Activated naive CD4-positive, alpha-beta T cell treated with anti-CD3 and anti-CD28 coated beads for 36 hours (primary cell): ENCODE measurements at places on chromosomes 4 and X.
A peak's percentile ranks its signal among the peaks of the same experiment; 100 is the strongest.

DNA sequence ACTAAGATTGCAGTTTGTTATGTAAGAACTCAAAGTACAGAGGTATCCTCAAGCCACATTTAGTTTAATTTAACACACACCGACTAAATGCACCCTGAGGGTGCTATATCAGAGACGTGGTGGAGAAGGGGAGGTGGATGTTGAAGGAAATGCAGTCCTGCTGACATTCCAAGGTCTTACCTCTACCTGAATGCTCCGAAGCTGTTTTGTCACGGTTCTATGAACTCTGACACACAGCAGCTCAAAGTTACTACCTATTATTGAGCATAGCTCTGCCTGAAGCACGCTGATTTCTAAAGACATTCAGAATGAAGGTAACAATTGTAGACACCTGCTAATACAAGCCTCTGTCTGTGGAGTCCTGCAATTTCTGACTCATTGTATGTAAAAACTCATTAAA is 6.7 kb downstream of the CC2D2A start:
- DNase-seq, result no peak

GRCh38 chrX:12309744-12310076 is 171.4 kb downstream of the FRMPD4 start:
- no peak for DNase-seq

- no peak for DNase-seq
These were observed 29.3 kb downstream of the PIGG start for GRCh38 chr4:528296-528695.

DNA sequence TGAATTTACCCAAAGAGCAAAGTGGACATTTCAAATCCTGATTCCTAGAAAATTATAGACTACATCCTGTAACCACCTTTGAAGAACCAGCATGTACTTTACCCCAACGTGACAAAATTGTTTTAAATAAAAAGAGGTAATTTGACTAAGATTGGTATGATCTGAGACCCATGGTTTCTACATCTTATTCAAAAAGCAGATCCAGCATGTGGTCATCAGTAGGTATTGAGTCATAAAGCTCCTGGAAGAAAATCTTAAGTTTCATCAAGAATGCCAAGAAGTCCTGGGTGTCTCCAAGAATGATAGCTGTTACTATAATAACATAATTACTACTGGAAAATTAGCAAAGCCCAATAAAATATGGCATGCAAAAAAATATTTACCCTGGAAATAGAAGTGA is 61.8 kb downstream of the NFKB1 start:
- no peak for DNase-seq

DNA sequence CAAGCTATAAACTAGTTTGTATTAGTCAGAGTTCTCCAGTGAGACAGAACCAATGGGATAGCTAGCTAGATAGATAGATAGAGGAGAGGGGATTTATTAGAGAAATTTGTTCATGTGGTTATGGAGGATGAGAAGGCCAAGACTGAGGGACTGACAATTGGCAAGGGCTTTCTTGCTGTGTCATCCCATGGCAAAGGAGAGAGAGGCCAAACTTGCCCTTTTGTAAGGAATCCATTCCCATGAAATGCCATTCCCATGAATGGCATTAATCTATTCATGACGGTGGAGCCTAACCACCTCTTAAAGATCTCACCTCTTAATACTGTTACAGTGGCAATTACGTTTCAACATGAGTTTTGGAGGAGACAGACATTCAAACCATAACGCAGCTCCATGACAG is 58.1 kb downstream of the LINC00632 start:
- DNase-seq, result no peak

GRCh38 chrX:30887721-30888120 is 1.3 kb downstream of the TAB3 start:
- DNase-seq, result peak; percentile 82

DNA sequence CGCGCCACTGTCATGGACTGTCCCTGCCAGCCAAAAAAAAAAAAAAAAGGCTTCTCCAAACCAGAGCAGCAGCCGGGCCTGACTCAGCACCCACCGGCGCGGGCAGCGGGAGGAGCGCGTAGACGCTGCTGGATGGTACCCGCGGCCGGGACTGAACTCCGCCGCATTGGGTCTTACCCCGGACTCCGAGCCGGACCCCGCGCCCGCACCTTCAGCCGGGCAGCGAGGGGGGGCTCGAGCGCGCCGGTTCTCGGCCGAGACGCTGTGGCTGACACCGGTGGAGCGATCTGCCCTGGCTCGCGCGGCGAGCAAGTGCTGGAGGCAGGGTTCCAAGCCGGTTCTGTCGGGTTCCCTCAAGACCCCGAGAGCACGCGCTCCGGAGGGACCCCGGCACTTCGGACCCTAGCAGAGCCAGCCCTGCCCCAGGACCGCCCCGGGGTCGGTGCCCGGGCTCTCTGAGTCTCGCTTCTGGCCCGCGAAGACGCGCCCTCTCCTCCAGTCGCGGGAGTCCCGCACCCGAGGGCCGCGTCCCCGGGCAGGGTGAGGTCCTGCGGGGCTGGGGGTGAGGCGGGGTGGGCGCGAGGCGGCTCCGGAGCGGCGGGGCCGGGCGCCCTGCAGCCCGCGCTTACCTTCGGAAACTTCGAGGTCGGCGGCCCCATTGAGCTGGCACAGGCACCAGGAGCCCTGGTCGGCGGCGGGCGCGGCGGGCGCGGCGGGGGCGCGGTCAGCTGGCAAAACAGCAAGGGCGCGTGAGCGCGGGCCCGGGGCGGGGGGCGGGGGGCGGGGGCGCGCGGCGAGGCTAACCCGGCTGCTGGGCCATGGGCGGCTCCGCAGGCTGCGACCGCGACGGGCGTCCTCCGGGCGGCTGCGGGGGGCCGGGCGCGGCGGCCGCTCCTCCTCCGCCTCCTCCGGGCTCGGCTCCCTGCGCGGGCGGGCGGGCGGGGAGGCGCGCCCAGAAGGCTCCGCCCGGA is 11.8 kb upstream of the MAN2B2 start:
- peak; percentile 15 for DNase-seq

GRCh38 chr4:113173126-113173792 is 123.8 kb downstream of the ANK2 start:
- no peak for DNase-seq

DNA sequence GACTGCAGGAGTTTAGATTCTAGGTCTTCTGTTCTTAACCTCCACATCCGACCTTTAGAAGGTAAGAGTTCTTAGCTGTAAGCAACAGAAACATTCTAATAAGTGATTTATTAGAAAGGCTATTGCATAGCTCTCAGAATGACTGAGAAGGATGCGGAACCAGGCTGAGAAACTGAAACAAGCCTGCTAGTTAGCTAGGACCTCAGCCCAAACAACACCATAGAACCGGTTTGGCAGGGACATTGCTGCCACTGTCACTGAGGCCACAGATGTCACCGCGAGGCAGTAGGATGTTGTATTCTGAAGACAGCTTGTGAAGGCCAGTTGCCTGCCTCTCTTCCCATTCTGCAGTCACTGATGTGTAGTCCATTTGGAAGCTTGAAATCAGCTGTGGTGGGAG is 160.0 kb upstream of the ARX start:
- DNase-seq, result no peak

GRCh38 chr4:151563194-151563593 is 154.2 kb downstream of the FHIP1A start:
- peak; percentile 10 for DNase-seq

GRCh38 chr4:26937139-26937538 is 76.5 kb downstream of the STIM2 start:
- no peak for DNase-seq

GRCh38 chr4:156968479-156968984 is 3.1 kb downstream of the PDGFC start:
- peak; percentile 52 for DNase-seq

GRCh38 chr4:87019246-87019791 is 84.5 kb downstream of the AFF1 start:
- no peak for DNase-seq

DNA sequence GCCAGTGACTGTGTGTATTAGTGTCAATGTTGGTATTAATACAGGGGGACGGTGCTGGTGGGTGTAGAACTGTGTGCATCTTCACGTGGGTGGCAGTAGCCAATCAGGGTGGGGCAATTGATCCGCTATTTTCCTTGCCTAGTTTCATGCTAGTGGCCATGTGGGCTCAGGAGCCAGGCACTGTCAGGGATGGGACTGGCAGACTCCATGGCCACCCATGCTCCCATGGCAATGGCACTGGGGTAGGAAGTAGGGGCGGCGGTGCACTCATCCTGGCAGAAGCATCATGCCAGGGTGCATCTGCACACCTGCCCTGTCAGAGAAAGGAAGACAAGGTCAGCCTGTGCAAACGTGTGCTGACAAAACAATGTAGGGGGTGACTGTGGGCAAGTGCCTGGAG is 122.1 kb upstream of the MAGEC2 start:
- no peak for DNase-seq

GRCh38 chr4:122045533-122045932 is 93.7 kb upstream of the TRPC3 start:
- peak; percentile 18 for DNase-seq

DNA sequence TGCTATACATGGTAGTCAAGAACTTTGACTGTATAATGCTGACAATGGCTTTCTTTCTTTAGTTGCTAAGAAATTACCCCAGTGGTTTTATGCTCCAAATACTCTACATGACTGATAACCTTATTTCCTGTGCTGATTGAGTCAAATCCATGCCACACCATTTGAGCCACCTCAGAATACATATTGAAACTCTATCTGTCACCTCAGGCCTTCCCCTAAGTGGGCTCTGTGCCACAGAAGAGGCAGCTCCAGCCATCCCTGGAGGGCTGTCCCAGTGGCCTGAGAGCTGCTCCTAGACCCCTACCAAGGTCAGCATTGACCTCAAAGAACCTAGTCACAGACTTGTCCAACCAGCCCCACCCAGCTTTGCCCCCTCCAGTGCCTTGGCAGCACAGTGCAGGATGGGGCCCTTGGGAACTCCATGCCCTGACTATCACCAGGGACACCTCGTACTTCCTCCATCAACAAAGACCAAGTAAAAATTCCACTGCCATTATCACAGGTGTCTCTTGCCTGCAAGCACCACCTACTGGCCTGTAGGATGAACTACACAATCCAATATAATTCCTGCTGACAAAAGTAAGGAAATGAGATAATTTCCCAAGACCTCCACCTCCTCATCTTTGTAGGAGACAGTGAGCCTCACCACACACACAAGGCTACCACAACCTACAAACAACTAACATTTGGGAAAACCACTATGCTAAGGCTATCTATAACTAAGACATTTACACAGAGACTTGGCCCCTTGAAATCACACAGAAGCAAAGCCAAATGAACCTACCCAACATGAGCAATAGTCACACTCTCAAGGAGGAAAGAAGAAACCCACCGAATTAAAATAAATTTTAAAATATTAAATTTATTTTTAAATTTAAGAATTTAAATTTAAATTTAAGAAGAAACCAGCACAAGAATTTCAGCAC is 239.9 kb downstream of the NKX6-1 start:
- no peak for DNase-seq

DNA sequence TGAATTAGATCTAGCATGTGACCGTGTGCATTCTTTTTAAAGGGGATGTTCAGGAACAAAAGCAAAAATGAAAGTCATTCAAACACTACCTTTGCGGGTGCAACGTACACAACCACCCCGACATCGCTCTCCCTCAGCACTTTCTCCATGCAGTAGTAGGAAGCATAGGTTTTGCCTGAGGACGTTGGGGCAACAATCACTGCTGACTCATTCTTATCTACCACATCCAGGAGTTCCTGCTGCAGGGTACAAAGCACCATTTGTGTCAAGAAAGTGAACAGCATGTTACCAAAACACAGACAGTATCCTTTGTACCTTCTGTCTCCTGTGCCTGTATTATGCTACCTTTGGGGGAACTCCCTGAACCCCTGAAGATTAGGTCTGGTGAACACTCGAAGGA is 58.6 kb downstream of the DDX60L start:
- DNase-seq, result peak; percentile 30

DNA sequence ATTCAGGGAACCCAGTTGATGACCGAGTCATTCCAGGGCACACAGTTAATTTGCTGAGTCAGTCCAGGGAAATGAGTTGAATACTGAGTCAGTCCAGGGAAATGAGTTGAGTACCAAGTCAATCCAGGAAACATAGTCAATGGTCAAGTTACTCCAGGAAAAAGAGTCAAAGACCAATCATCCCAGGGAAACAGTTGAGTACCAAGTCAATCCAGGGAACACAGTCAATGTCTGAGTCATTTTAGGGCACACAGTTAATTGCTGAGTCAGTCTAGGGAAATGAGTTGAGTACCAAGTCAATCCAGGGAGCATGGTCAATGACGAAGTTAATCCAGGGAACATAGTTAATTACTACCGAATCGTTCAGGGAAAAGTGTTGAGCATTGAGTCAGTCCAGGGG is 754.4 kb downstream of the NLGN4X start:
- DNase-seq, result no peak

DNA sequence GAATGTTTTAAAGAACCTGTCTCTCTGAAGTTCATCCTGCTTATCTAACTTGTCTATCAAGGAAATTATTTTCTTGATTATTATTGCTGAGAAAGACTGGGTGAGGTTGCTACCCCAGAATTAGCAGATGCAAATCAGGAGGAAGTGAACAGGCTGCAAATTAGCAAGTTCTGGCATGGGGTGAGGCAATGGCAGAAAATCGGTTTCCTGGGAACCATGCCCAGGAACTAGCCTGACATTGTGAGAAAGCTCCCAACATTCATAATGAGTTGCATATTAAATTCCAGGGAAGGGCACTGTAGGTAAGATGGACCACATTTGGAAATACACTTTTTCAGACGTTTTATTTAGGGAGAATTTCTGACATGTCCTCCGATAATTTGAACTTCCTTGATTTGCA is 11.6 kb downstream of the ARSF start:
- DNase-seq, result no peak

DNA sequence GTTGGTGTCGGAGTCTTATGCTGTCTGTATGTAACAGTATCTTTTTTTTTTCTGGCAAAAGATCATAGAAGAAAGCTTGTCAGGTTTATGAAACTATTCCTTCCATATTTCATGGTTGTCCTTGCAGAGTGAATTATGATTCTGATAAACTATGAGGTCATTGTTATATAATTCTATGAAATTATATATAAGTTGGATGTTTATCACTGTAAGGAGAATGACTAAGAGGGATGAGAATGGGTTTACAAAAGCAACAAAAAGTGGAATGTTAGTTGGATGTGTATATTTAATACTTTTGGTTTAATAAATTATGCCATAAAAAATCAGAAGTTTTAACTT is 43.1 kb downstream of the RAPGEF2 start:
- DNase-seq, result no peak

- DNase-seq, result no peak
These were observed 1014.2 kb downstream of the C4orf33 start for GRCh38 chr4:130110189-130110588.
